ENCODE measurements at places on chromosomes 5 and 9.

DNA sequence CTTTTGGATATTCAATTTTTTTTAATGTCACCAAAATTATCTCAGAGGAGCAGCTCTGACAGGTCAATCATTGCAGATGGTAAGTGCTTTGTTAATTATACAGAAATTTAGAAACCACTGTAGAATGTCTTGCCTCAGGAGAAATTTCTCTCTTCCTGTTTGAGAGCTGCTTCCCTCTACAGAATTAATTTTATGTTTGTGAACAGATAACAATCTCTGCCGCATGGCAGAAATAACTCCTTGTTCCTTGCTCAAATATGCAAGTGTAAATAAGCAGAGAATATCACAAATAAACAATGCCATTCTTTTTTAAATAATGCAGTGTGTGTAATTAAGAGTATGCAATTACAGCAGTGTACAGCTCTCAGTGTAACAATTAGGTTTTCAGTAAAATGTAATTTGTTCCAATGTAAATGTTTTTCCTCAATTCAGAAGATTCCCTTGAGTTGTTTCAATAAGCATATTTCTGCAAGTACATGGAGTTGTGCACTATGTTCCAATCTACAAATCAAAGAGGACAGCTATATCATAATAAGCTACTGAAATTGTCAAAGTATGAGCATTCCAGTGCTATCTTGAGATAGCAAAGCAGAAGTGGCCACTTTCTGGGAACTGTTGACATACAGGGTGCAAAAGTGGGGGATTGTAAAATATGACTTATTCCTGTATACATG is 1012.8 kb downstream of the MAT2B start:
- no peak for DNase-seq

DNA sequence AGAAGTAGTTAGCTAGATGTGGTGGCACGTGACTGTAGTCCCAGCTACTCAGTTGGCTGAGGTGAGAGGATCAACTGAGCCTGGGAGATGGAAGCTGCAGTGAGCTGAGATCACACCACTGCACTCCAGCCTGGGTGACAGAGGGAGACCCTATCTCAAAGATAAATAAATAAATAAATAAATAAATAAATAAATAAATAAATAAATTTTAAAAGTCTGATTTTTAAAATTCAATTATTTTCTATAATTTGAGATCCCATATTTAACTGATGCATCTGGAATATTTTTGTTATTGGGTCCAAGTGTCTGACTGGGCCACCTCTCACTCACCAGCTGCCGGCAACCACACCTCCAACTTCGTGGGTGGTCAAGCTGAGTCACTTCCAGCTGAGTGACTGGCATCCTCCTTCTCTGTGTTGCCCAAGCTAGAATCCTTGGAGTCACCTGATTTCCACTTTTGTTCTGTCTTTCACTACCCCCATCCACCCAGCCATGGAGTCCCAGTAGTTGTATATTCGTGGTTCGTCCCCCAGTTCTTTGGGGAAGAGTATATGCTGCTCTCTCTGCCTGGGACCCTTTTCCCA is 70.9 kb downstream of the EGFLAM start:
- no peak for DNase-seq

- DNase-seq = no peak
These were observed 77.0 kb downstream of the GALNT10 start for GRCh38 chr5:154267516-154267915.

DNA sequence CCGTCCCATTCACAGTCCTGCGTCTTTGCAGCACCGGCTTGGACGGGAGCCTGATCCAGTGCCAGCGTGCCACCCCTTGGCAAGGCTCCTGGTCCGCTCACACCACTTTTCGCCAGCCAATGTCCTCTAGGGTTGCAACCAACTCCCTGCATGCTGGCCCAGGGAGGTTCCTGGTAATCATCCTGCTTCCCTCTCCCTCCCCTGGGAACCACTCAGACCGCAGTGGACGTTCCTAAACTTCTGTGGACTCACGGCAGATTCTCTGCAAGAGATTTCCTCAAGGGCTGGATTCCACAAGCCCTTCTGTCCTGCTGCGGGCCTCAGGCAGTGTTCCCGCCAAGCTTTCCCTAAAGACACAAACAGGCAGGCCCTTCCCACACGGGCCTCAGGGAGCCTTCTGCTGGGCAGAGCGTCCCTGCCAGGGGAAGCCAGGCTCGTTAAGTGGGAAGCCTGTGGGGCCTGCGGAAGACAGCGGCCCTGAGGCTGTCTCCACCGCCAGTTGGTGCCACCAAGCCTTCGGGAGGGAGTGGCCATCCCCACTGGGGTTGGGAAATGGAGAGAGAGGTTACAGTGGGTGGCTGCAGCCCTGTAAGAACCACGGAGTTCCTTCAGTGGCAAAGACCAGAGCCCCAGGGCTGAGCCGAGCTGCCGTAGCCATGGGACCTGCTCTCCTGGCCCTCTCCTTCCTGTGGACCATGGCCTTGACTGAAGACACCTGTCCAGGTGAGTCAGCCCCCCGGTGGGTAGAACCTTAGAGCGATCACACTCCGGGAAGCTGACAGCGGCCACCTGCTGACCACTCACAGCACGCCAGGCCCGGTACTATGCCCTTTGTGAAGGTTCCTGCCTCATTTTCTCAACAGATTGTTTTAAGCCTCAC is 16.4 kb upstream of the FCN2 start:
- DNase-seq = no peak

GRCh38 chr5:177311392-177311722 is 341 bp downstream of the MXD3 start:
- DNase-seq = no peak

All from mucosa of gallbladder (tissue), 1 donor.